Smooth muscle cell of the pulmonary artery (primary cell): ENCODE measurements at places on chromosomes 6 and 20. TPM values are rescaled to one million over a fixed set of nuclear protein-coding genes. Genes with fewer than 3 reads are reported as not detected.

TRIM40 gene
- not detected in 2 replicates for total RNA-seq

UBD gene
- total RNA-seq: not detected in 2 replicates

HEY2 gene
- total RNA-seq: 0.63 and 0.78 TPM in 2 replicates

TMEM30A gene
- total RNA-seq: 179 and 281 TPM in 2 replicates

SLPI gene
- 0.52 and 0.69 TPM in 2 replicates for total RNA-seq
